ENCODE measurements at places on chromosomes 7 and 10.

DNA sequence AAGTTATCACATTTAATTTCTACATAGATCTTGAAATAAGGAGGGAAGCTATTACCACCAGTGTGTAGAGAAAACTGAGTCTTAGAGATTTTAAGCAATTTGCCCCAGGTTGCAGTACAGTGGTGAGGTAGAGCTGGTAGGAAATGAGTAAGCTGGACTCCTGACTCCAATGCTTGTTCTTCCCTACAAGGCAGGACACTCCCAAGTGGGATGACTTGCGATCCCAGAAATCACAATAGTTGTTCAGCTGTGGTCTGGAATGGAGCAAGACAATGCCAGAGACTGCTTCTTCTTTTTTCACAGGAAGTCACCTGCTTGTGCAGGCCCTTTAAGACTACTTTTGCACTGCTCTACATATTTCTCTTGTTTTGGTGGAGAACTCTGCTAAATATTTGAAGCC is 327.2 kb upstream of the BMPER start:
- DNase-seq: no peak

GRCh38 chr10:87559392-87559791 is 54.7 kb downstream of the MINPP1 start:
- DNase-seq: no peak

GRCh38 chr10:73182568-73182967 is 14.6 kb downstream of the FAM149B1 start:
- DNase-seq: no peak

GRCh38 chr10:50315424-50315823 is 64.1 kb upstream of the ASAH2 start:
- no peak for DNase-seq

DNA sequence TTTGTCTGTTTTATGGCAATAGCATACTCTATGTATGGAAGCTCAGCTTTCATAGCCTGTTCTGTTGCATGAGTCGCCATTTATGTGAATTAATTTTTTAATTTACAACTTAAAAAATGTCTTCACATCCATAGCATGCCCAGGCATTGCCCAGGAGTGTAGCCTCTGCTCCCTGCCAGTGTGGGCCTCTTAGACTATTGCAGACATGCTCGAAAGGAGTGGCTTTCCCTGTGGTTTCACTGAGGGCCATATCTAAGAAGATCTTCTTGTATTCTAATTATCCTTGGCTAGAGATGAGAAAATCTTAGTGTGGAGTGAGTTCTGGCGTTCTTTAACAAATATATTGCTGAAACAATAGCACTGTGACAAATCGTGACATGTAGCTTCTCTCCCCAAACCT is 35.3 kb downstream of the PCBD1 start:
- DNase-seq: peak; percentile 28

GRCh38 chr10:12337453-12338372 is 11.6 kb upstream of the CAMK1D start:
- DNase-seq: no peak

DNA sequence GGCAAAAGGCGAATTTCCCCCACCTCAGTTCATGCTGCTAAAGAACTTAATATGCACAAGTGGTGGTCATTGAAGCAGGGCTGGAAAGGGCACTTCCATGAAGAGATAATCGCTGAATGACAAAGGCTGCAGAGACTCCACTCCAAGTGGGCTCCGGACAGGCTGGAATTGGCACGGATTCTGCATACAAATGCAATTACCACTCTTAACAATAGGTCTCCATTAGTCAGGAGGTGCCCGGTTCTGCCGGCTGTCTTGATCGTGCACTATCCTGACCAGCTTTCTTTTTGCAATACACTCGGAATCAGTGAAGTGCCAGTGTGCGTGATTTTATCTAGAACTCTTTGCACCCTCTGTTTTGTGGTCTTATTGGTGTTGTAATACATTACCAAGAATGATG is 49.7 kb downstream of the INSYN2A start:
- peak; percentile 6 for DNase-seq

- no peak for DNase-seq
These were observed 25.8 kb upstream of the IMMP2L start for GRCh38 chr7:111588065-111588433.

GRCh38 chr7:134067164-134067563 is 60.0 kb upstream of the LRGUK start:
- DNase-seq: peak; percentile 5

- peak; percentile 62 for DNase-seq
These were observed 1404.2 kb upstream of the CELF2 start for GRCh38 chr10:9613338-9614075.

- no peak for DNase-seq
These were observed 75.5 kb upstream of the CREB5 start for GRCh38 chr7:28336806-28337205.

GRCh38 chr7:133741078-133741477 is 386.1 kb upstream of the LRGUK start:
- DNase-seq: no peak

GRCh38 chr7:55483046-55483445 is 89.3 kb downstream of the VOPP1 start:
- no peak for DNase-seq

DNA sequence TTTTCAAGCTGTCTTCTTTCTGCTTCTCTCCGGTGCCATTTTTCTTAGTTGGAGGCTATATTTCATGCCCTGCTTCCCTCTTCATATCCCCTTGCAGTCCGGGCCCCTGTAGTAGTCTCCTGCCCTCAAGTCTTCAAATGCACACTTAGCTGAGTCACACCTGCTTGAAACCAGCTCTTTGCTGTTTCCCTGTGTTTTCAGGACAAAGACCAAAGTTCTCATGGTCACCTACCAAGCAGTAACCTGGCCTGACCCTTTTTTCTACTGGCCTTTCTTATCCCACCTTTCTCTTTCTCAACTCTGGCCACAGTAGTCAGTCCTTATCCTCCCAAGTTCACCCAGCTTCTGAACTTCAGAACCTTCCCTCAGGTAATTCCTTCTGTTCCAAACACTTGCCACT is 28.5 kb downstream of the GLUD1 start:
- DNase-seq: no peak

DNA sequence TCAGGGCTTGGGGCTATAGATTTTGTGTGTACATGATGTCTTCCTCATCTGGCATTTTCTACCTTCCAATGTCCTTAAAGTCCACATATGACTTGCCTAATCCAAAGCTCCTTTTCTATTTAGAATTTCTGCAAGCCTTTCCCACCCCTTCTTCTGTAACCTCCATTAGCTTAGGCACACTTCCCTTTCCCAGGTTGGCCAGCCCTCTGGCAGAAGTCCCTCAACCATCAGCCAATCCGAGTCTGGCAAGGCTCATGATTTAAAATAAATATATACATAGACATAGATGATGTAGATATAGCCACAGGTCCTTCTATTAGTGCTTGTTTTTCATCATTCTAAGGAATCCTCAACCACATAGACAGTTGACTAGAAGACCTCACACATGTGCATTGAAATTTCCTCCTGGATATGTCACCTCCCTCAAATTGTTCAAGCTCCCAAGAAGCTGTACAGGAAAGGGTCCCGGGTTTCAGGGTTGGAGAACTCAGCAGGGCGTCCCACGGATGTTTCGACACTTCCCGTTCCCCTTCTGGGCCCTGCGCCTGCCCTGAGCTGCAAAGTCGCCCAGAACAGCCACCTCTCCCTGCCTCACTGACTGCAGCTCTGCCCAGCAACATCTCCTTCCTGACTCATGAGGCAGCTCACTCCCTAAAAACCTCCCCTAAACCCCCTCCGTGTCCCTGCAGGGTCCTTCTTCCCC is 20.4 kb upstream of the PIK3AP1 start:
- DNase-seq: peak; percentile 75

DNA sequence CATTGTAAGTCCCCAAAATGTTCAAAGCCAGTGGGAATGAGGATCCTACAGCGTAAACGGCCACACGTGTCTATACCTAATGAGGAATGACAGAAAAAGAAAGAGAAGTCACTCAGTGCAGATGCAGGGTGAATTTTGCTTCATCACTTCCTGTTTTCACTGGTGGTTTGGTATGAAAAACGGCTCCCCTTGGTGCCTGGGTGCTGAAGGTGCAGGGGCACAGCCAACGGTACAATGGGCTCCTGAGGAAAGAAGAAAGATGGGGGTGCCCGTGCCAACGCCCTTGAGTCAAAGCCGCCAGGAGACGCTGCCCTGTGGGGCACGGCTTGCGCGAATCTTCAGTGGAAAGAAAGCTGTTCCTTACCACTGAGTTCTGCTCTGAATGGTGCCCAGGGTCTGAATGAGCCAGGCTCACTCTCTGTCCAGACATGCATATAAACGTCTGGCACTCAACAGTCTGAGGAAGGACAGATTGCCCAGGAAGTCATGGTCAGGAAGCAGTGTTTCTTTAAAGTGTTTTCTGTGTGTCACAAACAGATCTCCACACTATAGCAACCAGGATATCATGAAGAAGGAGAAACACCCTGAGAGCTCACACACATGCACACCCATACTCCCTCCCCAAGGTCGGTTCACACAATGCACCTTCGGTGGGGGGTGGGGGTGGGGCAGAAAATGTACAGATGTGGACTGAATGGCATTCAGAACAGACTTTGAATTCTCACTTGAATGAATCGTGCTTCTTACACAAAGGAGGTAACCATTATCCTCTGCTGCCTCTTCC is 105.8 kb downstream of the ELMO1 start:
- peak; percentile 91 for DNase-seq

- DNase-seq: no peak
These were observed 162.2 kb downstream of the TFEC start for GRCh38 chr7:115868369-115868768.

DNA sequence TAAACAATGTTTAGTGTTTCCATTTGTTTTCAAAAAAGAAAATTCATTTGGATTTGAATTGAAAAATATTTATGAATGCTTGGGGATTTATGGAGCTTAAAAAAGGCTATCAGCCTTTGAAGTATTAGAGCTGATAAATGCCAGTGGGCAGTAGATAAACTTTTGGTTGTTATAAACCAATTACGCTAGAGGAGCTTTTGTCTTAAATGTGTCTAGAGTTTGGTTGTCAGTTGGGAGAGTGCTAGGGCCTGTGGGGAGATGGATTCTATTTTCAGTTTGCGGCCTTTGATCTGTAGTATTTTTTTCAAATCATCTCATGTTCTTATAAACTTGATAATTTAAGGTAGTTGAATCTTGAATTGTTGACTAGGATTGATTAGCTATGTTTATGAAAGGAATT is 104.0 kb downstream of the SND1 start:
- DNase-seq: no peak

- peak; percentile 62 for DNase-seq
These were observed 35.7 kb downstream of the PDZD8 start for GRCh38 chr10:117339578-117339977.

- DNase-seq: no peak
These were observed 117.2 kb upstream of the KLF6 start for GRCh38 chr10:3902054-3902808.

DNA sequence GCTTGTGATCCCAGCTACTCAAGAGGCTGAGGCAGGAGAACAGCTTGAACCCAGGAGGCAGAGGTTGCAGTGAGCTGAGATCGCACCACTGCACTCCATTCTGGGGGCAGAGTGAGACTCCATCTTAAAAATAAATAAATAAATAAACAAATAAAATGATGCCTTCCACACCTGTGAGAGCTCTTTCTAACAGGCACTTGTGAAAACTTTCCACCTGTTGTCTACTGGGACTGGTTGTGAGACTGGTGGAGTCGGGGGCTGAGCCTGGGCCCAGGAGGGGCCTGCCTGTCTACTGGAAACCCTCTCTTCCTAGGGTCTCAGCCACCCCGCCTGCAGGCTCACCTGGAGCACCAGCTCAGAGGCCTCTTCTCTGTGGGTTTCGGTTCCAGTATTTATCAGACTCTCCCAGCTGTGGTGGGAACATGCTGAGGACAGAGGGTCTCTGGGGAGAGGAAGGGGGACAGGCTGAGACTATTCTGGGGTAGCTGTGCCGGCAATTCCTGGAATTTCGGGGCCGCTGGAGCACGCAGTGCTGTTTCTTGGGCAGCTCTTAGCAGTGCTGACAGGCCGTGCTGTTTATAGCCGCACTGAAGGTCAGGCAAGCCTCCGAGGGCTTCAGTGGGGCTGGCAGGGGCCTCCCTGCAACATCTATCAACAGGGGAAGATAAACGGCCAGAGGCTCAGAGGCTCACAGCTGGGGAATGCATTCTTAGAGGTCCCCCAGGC is 3.8 kb downstream of the LDB3 start:
- no peak for DNase-seq

DNA sequence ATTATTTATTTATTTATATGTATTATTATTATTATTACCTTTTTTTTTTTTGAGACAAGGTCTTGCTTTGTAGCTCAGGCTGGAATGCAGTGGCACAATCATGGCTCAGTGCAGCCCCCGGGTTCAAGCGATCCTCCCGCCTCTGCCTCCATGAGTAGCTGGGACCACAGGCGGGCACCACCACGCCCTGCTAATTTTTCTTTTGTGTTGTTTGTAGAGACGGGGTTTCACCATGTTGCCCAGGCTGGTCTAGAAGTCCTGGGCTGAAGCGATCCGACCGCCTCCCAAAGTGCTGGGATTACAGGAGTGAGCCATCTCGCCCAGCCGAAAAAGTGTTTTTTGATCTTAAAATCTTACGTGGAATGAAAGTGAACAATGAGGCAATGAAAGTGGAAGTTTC is 79.4 kb upstream of the C1GALT1 start:
- DNase-seq: no peak

GRCh38 chr7:30448461-30449189 is 30.0 kb downstream of the NOD1 start:
- DNase-seq: no peak

DNA sequence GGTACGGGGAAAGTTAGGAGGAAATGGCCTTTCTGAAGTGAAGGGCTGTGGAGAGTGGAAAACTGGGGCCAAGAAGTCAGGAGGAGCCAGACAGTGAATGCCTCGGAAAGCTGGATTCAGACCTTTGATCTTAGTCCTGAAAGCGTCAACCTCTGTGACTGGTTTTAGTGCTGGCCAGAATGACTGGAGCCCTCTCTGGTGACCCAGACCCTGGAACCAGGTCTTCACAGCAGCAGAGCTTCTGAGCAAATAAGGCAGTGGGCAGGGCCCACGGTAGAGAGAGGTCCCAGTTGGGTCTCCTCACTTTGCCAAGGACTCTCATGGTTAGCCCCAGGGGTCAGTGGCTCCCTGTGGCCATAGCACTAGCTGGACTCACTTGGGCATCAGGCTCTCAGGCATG is 157.7 kb upstream of the EEPD1 start:
- DNase-seq: no peak

- peak; percentile 70 for DNase-seq
These were observed 73.2 kb downstream of the POT1 start for GRCh38 chr7:124856299-124856888.

Data from hematopoietic multipotent progenitor cell treated with erythropoietin and hydrocortisone succinate and interleukin-3 and kit ligand, for 6 days (in vitro differentiated cells).